ENCODE measurements at places on chromosomes 12 and 14. TPM values are rescaled to one million over a fixed set of nuclear protein-coding genes. Genes with fewer than 3 reads are reported as not detected.

DNA sequence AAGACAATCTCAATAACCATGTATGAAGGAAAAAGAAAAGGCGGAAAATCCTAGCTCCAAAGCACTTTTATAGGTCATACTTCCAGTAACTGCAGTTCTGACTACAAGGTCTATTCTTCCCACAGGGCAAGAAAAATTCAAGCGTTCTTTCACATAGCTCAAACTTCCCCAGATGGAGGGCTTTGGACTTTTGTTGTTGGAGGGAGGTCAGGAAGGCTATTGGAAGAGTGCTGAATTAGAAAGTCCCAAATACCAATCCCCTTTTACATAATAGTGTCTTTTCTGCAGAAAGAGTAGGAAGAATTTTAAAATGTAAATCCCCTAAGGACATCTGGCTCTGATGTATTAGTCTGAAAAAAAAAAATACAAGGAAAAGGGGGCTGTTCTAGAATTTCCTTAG is 309.4 kb downstream of the MDGA2 start:
- DNase-seq = no peak

GRCh38 chr12:21571046-21571445 is 33.6 kb downstream of the GYS2 start:
- no peak for DNase-seq

DNA sequence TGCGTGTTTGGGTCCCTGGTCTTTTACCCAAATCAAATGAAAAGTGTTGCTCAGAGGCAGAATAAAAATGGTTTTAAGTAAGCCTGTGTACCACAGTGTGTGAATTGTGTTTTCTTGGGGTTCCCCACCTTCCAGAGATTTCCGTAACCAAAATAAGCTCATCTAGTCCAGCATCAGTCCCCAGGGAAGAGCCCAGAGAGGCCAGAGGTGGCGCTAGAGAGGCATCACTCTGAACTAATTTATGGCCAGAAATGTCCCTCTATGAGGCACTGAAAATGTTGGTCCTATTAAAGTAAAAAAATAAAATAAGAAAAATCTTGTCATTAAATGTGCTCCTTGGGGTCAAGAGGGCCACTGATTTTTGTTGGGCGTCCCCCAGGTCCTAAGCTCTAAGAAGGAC is 24.9 kb upstream of the PRKAB1 start:
- peak; percentile 31 for DNase-seq

DNA sequence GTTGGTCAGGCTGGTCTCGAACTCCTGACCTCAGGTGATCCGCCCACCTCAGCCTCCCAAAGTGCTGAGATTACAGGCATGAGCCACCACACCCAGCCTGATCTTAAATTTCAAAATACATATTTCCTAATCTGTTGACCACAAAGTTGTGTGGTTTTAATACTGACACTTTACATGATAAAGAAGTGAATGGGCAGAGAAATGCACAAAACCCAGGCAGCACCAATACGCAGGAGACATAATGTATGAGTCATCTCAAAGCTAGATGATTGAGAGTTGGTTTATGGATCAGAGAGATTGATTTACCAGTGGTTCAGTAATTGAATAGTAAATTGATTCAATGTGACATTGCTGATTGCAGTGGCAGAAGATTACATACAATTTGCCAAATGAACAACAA is 19.2 kb upstream of the PPP2R5E start:
- no peak for DNase-seq

DNA sequence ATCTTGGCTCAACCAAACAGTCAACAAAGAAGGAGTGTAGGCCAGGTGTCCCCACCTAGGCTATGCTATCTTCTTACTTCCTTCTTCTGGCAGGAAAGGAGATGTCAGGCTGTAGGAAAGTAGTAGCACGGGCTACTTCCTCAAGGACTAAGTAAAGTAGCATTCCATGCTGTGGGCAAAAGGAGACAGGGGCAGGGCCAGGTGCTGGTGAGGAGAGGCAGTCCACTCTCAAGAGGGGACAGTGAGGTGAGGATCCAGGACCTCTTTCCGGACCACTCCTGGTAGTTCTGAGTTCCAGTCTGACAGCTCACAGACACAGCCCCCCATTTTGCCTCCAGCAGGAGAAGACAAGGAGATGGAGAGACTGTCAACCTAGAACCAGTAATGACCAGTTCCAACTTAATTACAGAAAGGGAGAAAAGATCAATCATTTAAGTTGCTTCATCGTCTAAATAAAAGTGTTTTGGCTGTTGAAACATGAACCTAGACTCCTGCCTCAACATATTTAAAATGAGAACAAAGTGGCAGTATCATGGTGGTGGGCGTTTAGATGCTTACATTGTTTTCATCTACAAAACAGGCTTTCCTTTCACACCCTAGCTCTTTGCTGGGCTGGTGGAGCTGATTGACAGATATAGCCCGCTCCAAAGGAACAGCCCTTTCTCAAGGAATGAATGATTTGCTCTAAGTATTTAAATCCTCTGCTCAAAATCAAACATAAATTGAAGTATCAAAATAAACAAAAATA is 5.1 kb upstream of the SSTR1 start:
- no peak for DNase-seq

DNA sequence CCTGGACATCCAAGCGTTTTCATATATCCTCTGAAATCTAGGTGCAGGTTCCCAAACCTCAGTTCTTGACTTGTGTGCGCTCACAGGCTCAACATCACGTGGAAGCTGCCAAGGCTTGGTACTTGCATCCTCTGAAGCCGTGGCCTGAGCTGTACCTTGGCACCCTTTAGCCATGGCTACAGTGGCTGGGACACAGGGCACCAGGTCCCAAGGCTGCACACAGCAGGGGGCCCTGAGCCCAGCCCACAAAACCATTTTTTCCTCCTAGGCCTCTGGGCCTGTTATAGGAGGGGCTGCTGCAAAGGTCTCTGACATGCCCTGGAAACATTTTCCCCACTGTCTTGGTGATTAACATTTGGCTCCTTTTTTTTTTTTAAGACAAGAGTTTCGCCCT is 11.6 kb upstream of the FAM177A1 start:
- no peak for DNase-seq

DNA sequence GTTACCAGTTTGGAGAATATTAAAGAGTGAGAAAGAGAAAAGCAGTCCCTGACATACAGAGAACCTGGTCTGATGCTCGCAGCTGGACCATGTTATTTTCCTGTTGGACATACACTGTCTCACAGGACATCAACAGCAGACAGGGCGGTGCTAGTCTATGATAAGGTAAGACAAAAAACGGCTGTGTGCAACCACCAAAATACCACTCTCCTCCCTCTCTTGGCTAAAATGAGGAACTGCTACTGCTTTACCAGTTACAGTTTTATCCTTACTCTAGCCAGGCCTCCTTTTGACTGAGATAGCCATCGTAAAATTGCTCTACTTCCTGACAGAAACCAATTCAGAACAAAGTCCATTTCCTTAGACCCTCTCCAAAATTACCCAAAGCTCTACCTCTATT is 47.0 kb upstream of the ERGIC2 start:
- no peak for DNase-seq

- DNase-seq = no peak
These were observed 51.4 kb downstream of the FBXW8 start for GRCh38 chr12:116962197-116962596.

- DNase-seq = peak; percentile 23
These were observed 448.2 kb downstream of the NRXN3 start for GRCh38 chr14:78618368-78618767.

DNA sequence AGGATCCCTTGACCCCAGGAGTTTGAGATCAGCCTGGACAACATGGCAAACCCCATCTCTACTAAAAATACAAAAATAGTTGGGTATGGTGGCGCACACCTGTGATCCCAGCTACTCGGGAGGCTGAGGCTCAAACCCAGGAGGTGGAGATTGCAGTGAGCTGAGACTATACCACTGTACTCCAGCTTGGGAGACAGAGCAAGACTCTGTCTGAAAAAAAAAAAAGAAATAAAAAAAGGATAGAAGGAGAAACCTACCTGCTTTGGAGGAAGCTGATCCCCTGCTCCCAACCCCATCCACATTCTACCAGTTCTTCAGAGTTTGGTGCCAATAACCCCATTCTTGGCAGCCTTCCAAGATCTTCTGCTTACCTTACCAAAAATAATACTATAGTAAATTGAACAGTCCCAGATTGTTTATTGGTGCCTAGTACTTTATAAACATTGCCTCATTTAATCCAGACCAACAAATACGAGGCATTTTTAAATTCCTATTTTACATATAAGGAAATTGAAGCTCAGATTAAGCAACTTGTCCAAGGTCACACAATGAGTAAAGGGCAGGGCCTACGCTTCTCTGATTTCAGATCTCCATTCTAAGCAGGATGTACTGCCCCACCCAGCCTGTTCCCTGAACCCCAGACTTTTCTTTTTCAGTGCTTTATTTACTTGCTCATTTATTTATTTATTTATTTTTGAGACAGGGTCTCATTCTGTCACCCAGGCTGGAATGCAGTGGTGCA is 33.2 kb upstream of the FAM222A start:
- DNase-seq = no peak

DNA sequence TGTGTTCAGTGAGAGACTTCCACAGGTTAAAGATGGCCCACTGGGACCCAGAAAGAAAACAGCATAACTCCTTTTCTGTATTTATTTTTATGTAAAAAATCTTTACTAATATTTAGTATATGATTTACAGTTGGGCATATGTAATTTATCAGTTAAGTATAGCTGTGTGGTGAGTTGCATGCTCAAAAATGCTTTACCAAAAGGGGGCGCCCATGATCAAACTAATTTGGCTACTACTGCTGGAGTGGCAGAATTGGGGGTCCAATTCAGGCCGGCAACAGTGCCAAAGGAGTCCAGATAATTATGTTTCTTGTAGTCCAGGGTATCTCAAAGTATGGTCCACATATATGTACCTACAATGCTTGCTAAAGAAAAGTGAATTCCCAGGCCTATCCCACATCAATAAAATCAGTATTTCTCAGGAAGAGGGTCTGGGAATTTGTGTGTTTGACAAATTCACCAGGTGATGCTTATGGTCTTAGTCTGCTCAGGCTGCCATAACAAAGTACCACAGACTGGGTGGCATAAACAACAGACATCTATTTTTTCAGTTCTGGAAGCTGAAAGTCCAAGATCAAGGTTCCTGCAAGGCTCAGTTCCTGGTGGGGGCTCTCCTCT is 152.0 kb downstream of the KTN1 start:
- peak; percentile 58 for DNase-seq

GRCh38 chr12:70638639-70639360 is 1.6 kb upstream of the PTPRB start:
- DNase-seq = no peak

DNA sequence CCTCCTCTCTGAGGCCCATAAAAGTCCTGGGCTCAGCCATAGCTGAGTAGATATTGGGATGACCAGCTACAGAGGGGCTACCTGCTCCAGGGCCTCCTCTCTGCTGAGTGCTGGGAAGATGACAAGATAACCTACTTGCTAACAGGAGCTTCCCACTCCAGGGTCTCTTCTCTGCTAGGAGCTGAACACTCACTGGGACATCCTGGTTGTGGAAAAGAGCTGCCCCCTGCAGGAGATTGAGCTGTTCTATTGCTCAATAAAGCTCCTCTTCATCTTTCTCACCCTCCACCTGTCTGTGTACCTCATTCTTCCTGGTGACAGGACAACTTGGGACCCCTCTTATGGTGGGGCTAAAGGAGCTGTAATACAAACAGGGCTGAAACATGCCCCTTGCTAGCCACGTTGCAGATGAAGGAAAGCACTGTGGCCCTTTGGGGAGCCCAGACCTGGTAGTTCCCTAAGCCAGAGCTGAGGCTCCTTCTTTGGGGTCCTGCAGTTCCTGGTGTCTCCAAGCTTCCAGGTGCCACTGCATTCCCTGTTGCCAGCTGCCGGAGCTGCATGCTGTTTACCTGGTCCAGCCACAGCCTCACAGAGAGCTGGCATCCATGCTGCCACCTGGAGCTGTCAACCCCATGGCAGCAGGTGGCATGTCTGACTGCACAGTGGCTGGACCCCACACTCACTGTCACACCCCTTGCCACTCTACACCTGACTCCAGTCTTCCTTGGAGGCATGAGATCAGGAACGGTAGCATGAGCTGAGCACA is 598.5 kb upstream of the LMO3 start:
- DNase-seq = no peak

GRCh38 chr12:57846285-57846576 is 298 bp downstream of the CTDSP2 start:
- DNase-seq = no peak

DNA sequence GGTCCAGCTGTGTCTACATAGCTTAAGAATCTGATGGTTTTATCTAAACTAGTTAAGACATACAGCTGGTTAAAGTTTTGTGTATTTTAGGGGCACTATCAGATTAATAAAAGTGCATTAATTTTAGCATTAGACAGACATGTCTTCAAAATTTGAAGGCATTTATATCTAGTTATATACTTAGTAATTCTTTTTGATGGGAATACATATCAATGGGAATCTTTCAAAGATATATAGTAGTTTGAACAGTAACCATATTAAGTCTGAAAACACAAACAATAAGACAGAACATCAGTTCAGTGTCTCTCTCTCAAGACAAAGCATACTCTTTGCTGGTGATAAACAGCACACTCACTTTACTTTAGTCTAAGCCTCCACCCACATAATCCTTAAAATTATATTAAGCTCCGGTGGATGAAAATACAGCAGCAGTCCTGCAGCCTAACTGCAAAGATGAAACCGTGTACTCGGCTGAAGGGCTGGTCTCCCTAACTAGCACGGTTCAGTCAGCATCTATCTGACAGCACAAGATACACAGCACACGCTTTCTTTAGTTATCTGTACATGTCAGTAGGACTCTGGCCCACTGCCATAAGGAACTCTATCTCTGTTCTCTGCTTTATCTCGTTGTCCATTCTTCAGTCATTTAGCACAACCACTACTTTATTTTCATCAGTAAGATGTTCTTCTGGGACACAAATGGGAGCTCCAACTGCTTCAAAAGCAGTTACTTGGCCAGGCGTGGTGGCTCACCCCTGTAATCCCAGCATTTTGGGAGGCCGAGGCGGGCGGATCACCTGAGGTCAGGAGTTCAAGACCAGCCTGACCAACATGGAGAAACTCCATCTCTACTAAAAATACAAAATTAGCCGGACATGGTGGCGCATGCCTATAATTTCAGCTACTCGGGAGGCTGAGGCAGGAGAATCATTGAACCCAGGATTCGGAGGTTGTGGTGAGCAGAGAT is 80.5 kb downstream of the MED13L start:
- no peak for DNase-seq

GRCh38 chr14:103144085-103144484 is 20.8 kb downstream of the TNFAIP2 start:
- DNase-seq = no peak

GRCh38 chr12:62772416-62772955 is 162.5 kb downstream of the PPM1H start:
- no peak for DNase-seq

The RD3L gene
- total RNA-seq = not detected

The TTC8 gene
- 7.6 TPM for total RNA-seq

The NTS gene
- total RNA-seq = 2.3 TPM

The CMA1 gene
- total RNA-seq = not detected

The FAM222A gene
- total RNA-seq = 18.1 TPM

The RNASE7 gene
- total RNA-seq = not detected

The PLXNC1 gene
- total RNA-seq = 4.9 TPM

The MDGA2 gene
- 0.39 TPM for total RNA-seq

The GPX2 gene
- total RNA-seq = 1.3 TPM

All from glutamatergic neuron (in vitro differentiated cells).